ENCODE measurements at places on chromosomes 7 and 10.

GRCh38 chr7:112433289-112433688 is 17.0 kb upstream of the IFRD1 start:
- no peak for DNase-seq

- no peak for DNase-seq
Observed at GRCh38 chr10:29378106-29378505, 89.2 kb downstream of the LYZL1 start.

- no peak for DNase-seq
Observed at GRCh38 chr10:73887294-73888039, 13.1 kb upstream of the CAMK2G start.

DNA sequence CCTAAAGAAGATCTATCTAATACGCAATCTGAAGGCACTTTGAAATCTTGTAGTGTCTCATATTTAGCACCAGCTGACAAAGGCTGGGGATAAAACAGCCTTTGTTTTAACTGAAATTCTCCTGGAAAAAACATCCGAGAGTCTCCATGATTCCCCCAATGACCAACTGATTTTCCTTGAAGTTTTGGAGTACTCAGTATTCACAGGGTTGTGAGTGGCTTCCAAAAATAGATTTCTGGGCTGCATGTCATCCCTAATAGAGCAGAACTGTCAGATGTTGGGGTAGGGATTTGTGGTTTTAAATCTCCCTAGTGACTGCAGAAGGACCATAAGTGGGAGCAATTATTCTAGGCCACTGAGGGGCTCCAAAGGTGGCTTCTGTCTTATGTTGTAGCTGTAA is 206.4 kb downstream of the TAX1BP1 start:
- DNase-seq = no peak

DNA sequence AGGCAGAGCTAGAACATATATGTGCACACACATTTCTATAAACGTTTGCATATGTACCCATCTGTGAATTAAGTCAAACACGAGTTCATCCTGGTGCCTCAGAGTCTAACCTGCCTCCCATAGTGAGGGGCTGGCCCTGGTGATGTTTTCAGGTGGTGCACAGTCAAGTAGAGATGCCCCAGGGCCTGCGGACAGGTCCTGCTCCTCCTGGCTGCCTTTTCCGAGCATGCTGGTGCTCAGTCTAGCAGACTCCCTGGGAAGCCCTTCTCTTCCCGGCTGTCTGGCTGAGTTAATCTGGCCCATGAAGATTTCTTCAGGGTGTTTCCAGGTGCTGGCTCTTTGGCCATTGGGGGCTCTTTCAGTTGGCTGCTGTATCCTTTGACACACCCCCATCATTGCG is 14.3 kb downstream of the ADCY1 start:
- no peak for DNase-seq

- no peak for DNase-seq
Observed at GRCh38 chr10:43692051-43692825, 43.6 kb upstream of the ZNF32 start.

GRCh38 chr7:29090151-29090805 is 56.1 kb downstream of the CPVL start:
- DNase-seq = no peak

GRCh38 chr7:76257973-76258372 is 44.5 kb upstream of the HSPB1 start:
- peak; percentile 20 for DNase-seq

DNA sequence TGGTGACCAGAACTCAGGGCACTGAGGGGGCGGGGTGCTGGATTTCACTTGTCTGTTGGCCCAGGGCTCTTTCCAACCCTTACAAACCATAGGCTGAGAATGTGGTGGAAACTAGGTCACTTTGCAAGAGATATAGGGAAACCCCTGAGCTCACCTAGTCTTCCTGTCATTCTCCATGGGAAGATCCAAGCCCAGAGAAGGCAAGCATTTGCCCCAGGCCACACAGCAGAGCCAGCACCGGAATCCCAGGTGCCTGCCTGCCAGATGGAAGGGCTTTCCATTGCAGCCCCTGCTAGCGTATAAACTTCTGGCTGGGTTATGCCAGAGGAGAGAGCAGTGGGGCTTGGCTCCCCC is 427 bp downstream of the PYROXD2 start:
- no peak for DNase-seq

DNA sequence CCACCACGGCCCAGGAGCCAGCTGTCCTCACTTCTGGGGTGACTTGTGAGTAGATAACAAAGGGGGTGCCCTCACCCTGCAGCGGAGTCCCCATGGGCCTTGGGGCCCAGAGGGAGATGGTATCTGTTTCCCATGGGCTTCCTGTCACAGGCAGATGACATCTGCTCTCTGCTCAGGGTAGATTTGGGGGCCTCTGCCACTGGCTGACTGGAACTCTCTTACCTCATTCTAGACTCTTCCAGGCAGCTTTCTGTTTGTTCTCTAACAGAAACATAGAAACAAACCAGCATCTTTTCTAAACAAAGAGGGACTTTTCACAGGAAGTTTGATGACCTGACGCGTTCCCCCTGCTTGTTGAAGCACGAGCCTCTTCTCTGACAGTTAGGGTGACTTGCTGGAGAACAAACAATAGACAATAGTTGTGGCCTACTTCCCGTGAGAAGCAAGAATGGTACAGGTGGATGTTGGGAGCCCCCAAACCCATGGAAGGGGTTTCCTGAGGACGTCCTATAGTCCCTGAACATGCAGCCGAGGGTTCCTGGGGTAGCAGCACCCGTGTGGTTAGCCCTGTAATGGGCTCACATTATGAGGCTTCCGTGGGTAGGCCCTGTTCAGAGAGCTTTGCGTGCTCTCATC is 61.6 kb downstream of the GRK5 start:
- peak; percentile 72 for DNase-seq

GRCh38 chr10:78976825-78977755 is 91.7 kb upstream of the ZMIZ1 start:
- DNase-seq = no peak

- no peak for DNase-seq
Observed at GRCh38 chr7:90312745-90313144, 8.4 kb downstream of the FAM237B start.

GRCh38 chr7:92260248-92260781 is 14.5 kb downstream of the ANKIB1 start:
- no peak for DNase-seq

DNA sequence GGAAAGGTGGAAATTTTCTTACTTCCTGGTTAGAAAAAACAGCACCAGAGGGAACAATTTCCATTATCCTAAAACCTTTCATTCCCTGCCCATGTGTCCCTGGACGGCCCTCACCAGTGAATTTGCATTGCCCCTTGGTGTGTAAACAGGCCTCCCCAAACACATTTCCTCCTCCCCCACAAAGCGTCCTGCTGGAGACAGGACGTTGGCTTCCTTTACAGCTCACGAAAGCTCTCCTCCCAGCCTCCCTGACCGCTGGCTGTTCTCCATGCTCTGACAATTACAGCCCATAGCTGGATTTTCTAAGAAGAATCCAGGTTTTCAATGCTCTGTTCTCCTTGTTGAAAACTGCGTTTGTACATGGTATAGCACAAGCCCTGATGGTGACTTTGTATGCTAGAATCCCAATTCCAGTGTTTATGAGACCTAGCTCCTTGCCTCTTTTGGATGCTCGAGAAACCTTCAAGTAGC is 724.2 kb upstream of the CELF2 start:
- DNase-seq = no peak

GRCh38 chr7:92766461-92767003 is 69.8 kb downstream of the CDK6 start:
- no peak for DNase-seq

DNA sequence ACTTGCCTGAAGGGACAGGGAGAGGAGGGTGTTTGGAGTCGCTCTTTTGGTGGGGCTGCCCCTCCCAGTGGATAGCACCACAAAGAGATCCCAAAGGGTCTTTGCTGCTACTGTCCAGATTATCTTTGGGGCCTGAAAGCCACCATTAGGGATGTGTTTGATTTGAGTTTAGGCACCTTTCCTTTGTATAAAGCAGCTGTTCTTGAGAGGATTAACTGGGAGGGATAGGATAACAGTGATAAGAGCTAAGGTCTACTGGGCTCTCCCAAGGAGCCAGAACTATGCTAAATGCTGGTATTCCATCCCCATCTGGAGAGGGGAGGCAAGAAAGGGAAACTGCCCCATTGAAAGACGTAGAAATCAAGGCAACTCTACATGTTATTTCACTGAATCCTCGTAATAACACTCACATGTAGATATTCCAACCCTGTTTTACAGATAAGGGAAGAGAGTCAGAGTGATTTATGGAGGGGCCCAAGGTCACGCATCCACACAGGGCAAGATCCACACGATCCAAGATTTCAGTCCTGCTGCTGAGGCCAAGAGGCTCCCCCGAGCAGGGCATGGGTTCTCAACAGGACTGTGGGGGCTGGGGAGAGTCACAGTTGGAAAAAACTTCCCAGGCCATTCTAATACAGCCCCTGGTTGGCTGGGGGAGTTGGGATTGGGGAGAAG is 11.1 kb upstream of the TCF7L2 start:
- DNase-seq = no peak

DNA sequence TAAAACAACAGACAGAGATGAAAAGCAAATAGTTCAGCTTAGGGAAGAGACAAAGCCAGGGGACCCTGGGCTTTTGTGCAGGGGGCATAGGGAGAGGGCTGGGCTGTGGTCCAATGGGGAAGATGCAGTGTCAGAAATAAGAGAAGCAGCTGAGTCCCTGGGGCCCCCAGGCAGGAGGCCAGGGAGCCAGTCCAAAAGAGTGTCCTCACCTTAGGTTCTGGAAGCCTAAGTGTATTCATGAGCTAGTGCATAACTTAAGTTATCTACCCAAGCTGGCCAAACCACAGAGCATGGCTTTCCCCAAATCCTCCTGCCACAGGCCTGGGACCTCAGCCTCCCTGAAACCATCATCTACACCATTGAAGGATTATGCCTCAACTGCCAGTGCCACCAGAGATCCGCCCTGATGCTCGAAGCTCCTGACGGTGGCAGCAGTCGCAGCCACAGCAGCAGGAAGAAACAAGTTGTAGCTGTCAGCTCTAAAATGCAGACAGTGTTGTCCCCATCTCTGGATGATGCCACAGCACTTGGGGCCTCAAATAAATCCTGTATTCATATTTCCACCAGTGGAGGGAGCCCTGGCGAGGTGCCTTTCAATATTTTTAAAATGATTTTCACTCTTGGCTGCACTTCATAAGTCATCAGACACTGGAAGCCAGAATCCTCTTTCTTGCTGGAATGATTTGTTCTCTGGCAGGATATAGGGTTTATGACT is 574.6 kb downstream of the GRID1 start:
- DNase-seq = no peak

GRCh38 chr10:27503498-27504006 is 552 bp upstream of the RAB18 start:
- no peak for DNase-seq

DNA sequence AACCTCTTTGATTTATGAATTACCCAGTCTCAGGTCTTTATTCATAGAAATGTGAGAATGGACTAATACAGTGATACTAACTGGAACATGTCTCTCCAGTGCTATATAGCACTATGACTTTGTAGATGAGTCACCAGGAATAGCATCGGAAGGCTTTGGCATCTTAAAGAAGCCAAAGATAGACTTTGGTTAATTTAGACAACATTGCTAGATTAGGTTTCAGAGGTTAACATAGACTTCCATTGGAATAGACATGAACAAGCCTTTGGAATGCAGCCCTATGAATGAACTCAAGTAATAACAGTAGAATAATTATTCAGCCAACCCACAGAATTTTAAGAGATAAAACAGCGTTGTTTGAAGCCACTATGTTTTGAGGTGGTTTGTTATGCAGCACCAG is 169.2 kb downstream of the HGF start:
- no peak for DNase-seq

DNA sequence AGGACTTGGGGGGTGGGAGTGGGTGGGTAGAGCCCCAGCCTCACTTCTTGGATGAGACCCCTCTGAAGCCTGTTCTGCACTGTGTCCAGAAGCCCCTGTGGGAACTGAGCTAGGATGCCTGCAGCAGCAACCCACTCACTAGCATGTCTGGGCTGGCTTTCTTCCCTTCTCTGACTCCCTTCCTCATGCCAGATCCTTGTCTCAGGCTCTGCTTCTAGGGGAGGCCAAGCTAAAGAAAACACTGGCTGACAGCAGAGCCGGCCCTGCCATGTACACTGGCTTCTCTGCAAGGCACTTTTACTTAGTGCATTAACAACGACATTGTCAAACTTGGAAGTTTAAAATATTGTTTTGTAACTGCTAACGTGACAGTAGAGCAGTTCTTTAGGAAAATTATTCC is 50.2 kb downstream of the ARHGAP22 start:
- DNase-seq = no peak

DNA sequence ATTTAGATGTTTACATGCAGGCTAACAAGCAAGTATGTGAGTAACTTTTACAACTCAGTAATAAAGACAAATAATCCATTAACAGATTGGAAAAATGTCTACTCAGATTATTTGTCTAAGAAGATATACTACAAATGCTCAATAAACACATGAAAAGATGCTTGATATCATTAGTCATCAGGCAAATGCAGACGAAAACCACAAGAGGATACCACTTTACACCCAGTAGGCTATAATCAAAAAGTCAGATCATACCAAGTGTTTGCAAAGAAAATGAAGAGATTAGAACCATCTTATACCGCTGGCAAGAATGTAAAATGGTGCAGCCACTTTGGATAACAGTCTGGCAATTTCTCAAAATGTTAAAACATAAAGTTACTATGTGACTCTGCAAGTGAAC is 84.1 kb downstream of the MALSU1 start:
- no peak for DNase-seq

DNA sequence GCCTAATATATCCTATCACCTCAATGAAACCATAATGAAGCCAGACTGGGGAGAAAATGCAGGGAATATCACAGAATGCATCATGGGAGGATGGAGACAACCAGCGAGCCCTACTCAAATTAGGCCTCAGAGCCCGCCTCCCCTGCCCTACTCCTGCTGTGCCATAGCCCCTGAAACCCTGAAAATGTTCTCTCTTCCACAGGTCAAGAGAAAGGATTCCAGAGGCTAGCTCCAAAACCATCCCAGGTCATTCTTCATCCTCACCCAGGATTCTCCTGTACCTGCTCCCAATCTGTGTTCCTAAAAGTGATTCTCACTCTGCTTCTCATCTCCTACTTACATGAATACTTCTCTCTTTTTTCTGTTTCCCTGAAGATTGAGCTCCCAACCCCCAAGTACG is 31.5 kb downstream of the PRSS2 start:
- DNase-seq = no peak

DNA sequence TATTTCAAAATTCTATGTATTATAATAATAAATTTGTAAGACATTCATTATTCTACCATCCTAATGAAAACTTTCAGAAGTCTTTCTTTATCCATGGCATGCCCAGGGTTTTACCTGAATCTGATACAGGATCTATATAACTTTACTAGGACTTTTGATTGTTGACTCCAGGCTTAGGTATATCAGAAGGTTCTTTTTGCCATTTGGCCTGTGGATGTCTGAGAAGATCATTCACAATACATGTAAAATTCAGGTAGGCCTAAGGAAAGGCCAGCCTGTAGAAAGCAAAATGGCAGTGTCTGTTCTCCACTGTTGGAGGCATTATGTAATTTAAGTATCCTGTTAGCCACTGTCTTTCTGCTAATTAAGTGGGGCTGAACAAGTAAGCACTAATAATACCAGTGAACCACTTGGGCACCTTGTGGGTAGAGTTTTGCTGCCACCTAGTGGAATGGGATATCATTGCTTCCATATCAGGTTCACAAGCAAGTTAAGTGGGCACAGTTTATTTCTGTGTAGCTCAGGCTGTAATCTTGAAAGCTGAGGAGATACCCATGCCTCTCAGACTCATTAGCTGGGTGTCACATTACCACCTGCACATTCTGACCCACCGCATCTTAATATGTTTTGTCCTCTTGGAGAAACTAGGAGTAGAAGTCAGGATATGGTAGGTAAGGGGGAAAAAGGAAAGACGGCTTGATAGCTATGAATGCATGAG is 105.5 kb downstream of the SEPTIN7 start:
- DNase-seq = peak; percentile 75

Measured in activated CD4-positive, alpha-beta T cell treated with anti-CD3 and anti-CD28 coated beads for 36 hours (primary cell).